ENCODE measurements at places on chromosomes 1 and 21.

DNA sequence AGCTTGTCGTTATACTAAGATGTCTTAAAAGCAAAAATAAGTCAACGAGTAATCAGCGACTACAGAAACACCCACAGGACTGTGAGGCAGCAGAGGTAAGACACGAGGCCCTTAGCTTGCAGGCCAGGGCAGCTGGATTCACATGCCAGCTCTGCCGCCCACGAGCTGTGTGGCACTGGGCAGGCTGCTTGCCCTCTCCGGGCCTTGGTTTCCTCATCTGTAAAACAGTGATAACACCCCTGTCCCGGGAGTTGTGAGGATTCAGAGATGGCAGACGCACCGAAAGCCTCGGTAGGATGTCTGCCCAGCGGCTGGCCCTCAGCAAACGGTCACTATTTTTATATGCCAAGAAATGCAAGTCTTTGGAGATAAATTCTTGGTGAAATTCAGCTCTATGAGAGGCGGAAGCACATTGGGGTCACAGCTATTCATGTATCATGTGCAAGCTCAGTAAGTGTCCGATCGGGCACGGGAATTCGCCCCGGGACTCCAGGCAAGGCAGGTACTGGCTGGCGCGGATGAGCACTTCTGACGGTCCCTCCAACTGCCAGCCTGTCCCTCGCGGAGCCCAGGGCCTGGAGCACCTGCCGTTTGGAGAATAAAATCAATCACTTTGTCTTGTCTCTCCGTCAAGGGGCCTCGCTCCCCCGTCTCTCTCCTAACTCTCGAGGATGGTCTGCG is 1.1 kb downstream of the C2CD2 start:
- no peak for DNase-seq

DNA sequence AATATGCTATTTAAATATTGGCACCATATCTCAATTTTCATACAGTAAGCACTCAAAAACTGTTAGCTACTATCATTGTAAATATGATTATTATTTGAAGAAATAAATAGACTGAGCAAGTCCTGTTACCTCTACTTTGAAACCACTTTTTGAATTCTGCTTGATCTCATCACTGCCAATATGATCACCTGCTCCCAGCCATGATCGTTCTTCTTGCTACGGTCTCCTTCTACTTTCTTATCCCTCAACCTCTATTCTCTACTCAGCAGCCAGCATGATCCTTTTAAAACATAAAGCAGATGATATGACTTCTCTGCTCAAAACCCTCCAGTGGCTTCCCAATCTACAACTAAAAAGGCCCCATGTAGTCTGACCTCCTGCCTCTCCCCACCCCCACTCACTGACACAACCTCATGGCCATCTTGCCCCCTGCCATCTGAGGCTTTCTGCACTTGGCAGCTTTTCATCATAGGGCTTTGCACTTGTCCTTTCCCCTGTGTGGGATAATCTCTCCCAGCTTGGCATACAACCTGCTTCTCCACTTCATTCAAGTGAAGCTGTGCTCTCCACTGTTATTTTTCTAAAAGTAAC is 27.2 kb downstream of the CD34 start:
- DNase-seq, result no peak

- DNase-seq, result no peak
Measured at GRCh38 chr1:46577671-46578070, 26.2 kb upstream of the KNCN start.

DNA sequence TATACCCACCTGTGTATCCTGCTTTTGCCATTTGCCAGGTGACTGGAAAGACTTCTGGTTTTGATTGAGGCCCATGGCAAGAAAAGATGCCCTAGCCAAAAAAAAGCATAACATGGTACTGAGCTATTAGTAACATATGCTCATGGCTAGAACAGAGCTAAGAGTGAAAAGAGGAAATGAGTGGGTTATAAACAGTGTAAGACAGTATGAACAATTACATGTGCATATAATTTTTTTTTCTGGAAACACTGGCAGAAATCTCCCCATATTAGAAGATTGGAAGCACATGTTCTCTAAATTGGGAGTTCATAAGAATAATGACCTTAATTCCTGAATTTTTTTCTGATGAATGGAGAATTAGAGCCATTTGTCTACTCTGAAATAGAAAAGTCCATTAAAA is 41.2 kb upstream of the PDC start:
- no peak for DNase-seq

GRCh38 chr1:6483761-6484117 is 7.7 kb downstream of the PLEKHG5 start:
- no peak for DNase-seq

DNA sequence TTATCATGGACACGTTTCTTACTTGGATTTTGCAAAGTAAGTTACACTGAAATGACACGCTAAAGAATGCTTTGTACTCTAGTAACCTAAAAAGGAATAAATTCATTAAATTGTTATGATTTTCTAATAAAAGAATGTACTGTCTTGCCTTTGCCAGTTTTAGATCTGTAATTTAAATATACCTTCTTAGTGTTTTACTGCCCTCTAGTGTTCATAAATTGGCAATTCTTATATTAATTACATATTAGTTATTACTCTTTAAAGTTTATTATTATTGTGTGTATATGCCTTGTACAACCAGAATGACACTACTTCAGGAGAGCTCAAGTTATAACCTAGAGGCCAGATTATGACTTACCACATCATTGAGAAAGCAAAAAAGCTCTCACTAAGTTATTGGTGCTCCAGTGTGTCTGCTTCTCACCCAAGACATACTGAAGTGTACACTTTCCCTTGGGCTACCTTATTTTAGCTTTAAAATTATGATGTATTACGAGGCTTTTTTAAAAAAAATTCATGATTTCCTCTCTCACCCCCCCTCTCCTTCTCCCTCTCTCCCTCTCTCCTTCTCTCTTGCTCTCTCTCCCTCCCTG is 169.9 kb downstream of the HS2ST1 start:
- DNase-seq, result no peak

GRCh38 chr1:9013819-9014218 is 12.4 kb downstream of the SLC2A7 start:
- DNase-seq, result no peak

DNA sequence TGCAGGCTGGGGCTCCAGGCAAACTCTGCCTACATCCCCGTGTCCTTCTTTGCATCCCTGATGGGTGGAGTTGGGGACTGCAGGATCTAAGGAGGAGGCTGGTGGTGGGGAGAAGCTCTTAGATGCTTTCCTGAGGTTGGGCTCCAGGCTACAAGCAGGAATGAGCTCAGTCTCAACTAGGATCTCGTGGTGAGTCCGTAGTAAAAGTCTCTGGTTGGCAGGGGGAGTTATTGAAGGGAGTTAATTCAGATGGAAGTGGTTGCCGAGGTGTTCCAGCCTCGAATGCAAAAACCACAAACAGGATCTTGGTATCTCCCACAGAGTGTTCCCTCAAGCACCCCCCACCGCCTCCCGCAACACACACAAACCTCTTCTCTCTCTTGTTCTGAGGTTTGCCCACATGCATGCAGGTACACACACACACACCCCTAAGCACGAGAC is 35.0 kb downstream of the TMCC2 start:
- DNase-seq, result no peak

- no peak for DNase-seq
Measured at GRCh38 chr1:163781146-163781545, 459.4 kb downstream of the NUF2 start.

DNA sequence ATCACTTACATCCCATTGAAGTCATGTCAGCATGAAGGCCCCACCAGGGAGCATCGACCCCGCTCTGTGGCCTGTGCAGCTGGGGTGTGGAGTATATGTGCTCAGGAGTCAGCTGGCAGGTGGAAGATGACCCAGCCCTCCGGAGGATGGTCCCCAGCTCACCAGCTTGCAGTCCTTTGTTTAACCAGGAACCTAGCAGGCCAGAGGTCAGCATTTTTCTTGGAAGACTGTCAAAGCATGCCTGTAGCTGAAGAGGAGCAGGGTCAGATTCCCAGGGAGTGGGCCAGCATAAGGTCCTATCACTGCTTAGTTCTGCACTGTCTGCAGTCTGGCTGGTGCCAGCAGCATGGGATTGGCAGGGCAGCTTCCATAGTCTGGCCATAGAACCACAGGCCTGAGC is 12.7 kb downstream of the NFASC start:
- DNase-seq, result no peak

- no peak for DNase-seq
Measured at GRCh38 chr21:42061195-42061985, 9.7 kb upstream of the UMODL1 start.

DNA sequence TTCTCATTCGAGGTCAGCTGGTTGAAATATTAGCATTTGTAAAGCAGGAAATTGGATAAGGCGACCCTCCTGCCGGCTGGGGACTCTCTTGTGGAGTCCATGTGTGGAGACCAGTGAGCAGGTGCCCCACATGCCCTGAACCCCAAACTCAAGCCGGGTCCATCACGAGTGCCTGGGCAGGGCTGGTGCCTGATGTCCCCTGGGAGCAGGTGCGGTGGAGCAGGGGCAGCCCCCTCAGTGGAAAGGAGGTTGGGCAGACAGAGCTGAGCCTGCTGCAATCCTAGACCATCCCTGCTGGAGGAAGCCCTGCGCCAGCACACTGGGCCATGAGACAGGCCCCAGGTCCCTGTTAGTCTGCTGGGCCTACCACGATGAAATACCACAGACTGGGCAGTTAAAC is 395.6 kb downstream of the NPHP4 start:
- peak; percentile 67 for DNase-seq

- no peak for DNase-seq
Measured at GRCh38 chr1:63821091-63822005, 47.5 kb downstream of the ROR1 start.

- no peak for DNase-seq
Measured at GRCh38 chr1:191261111-191261510, 783.4 kb upstream of the BRINP3 start.

DNA sequence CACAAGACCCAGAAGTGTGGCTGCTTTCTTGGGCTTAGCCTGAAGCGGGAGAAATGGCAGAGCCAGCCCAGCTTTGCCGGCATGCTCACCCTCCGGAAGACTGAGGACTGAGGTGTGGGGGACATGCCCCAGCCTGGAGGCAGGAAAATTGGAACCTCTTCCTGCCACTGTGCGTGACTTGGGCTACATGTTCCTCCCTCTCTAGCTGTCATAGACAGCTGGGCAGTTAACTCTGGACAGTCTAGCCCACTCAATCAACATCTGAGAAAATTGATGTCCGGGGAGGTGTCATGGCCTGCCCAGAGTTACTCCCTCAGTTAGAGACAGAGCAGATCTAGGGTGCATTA is 59.7 kb downstream of the UBE2T start:
- DNase-seq, result no peak

GRCh38 chr1:100624886-100625610 is 87.1 kb downstream of the GPR88 start:
- no peak for DNase-seq

DNA sequence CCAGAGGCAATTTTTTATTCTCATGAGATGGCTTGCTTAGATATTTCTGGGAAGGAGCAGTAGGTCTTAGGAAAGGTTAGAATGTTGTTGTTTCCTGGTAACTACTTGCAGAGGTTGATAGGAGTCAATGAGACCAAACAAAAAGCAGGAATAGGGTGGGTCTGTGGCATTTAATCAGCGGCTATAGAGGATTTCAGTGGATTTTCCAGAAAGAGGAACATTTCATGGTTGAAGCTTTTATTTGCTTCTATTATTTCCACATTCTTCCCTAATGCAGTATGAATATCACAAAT is 111.3 kb upstream of the PALMD start:
- no peak for DNase-seq

- DNase-seq, result no peak
Measured at GRCh38 chr1:17915511-17916197, 160.5 kb downstream of the ACTL8 start.

- DNase-seq, result no peak
Measured at GRCh38 chr1:10691740-10692125, 104.7 kb downstream of the CASZ1 start.

- no peak for DNase-seq
Measured at GRCh38 chr1:172682812-172683211, 23.9 kb downstream of the FASLG start.

DNA sequence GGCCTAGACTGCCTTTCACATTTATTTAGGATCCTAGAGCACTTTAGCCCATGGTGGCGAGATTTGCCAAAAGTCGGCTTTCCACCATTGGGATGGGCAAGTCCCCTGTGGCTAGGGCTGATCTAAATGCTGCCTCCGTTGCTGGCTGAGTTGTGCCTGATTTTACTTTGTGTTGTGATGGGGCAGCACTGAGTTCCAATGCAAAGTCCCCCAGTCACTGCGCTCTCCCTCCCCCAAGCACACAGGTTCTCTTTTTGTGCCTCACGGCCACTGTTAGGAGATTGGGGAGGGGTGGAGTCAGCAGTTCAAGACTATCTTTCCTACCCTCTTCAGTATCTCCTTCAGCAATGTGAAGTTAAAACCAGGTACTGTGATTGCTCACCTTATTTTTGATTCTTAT is 66.7 kb upstream of the COX20 start:
- DNase-seq, result no peak

DNA sequence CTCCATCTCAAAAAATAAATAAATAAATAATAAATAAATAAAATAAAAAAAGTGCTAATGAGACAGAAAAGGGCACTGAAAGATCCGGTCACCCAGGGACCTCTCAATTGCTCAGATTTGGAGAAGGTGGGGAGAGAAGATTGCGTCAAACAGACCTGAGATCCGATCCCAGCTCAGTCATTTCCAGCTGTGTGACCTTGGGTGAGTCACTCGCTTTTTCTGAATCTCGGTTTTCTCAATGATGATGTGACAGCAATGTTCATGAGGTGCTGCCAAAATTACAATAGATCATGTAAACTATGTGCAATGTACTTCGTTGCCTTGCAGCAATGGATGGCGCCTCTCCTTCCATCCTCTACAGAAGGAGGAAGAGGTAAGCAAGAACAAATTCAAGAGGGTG is 11.1 kb upstream of the MEF2D start:
- no peak for DNase-seq

DNA sequence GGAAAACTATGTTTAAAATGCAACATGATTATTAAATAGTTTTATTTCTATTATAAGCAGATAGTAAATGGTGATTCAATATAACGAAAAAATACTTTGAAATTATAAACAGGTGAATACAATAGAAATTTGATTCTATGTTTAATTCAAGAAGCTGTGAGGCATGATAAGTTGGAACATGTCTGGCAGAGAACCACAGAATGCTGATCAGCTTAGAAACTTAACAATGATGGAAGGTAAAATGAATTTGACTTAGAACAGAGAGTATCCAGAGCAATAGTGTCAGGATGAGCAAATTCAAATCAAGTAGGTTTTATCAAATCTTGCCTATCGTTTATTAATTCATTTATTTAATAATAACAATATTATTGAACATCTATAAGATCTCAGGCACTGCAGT is 83.4 kb upstream of the ADGRL4 start:
- no peak for DNase-seq
